ENCODE measurements at places on chromosomes 6 and 20. TPM values are rescaled to one million over a fixed set of nuclear protein-coding genes. Genes with fewer than 3 reads are reported as not detected.

- no peak for DNase-seq
These were observed 109.8 kb downstream of the UBE3D start for GRCh38 chr6:82955841-82956240.

GRCh38 chr20:45305262-45305661 is 1.4 kb upstream of the RBPJL start:
- no peak for DNase-seq

- DNase-seq = no peak
These were observed 704.3 kb downstream of the EPM2A start for GRCh38 chr6:145031001-145031400.

DNA sequence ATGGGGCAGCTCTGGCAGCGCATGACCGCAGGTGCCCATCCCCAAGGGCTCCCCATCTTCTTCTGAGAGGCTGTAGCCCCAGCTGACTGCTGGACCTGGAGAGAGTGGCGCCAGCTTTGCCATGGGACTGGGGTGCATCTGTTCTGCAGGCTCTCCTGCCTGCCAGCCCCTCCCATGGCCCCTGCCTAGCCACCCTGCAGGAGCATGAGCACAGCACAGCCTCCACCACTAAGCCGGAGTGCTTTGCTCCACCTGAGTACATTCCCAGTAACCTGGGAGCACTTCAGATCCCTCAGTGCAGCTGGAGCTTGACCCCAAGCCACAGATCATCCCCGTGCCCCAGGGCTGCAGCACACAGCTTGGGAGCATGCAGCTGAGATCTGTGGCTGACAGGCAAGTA is 16.0 kb downstream of the DEFB125 start:
- no peak for DNase-seq

DNA sequence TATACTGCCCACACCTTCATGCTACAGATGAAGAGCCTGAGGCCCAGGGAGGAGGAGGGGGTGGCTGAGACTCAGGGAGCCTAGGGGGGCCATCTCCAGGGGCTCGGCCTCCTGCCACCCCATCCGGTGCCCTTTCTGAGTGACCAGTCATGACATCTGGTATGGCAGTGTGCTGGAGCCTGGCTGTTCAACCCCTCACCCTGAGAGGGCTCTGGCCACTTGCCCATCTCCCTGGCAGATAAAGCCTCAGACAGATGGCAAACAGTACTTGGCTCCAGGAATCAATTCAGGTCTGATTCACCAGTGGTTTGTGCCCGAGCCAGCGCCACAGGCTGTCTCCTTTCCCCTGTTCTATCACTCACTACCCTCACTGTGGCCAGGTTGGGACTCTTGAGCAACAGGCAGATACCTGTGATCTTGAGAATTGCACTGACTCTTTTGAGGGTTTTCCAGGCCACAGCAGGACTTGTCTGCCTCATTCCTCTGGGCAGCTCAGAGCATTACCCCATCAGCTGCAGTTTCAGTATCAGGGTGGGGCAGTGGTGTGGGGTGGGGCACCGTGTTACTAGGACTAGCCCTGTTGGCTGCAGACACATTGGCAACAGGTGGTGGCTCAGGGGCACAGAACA is 22.8 kb downstream of the SRSF3 start:
- no peak for DNase-seq

CST3 gene
- total RNA-seq = 0.62 TPM

DNA sequence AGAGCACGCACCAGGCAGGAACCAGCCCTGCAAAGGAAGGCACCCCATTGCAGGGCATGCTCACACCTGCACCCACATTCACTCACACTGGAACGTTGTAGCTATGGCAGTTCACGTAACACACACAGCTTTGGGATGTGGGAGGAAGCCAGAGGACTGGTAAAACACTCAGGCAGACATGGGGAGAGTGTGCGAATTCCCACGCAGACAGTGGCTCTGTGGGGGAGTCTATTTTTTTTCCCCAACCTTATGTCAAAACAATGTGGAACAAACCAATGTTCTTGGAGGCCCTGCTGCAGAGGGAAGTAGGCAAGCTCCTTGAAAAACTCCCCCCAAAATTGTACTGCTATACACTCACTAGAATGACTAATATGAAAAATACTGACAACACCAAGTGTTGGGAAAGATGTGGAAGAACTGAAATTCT is 91.0 kb downstream of the PPP1R14C start:
- no peak for DNase-seq

DDX43 gene
- 0.39 TPM for total RNA-seq

- no peak for DNase-seq
These were observed 636 bp downstream of the RTF2 start for GRCh38 chr20:56469077-56469449.

ANKRD66 gene
- total RNA-seq = not detected

GRCh38 chr6:147207351-147207750 is 3.1 kb downstream of the STXBP5 start:
- no peak for DNase-seq

DNA sequence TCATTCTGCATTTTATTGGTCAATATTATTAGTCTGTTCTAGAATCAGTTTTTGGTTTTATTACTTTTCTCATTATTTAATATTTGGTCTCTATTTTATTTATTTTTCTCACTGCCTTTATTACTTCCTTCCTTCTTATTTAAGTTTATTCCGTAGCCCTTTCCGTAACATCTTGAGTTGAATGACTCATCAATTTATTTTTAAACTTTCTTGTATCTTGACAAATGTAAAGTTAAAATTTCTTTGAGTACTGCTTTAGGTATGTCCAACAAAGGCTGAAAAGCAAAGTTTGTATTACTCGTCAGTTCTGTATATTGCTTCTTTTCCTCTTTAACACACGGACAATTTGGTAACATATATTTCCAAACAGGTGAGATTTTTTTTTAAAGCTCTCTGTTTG is 192.0 kb downstream of the CD109 start:
- DNase-seq = no peak

GRCh38 chr6:90599151-90599550 is 12.3 kb upstream of the MAP3K7 start:
- no peak for DNase-seq

DNA sequence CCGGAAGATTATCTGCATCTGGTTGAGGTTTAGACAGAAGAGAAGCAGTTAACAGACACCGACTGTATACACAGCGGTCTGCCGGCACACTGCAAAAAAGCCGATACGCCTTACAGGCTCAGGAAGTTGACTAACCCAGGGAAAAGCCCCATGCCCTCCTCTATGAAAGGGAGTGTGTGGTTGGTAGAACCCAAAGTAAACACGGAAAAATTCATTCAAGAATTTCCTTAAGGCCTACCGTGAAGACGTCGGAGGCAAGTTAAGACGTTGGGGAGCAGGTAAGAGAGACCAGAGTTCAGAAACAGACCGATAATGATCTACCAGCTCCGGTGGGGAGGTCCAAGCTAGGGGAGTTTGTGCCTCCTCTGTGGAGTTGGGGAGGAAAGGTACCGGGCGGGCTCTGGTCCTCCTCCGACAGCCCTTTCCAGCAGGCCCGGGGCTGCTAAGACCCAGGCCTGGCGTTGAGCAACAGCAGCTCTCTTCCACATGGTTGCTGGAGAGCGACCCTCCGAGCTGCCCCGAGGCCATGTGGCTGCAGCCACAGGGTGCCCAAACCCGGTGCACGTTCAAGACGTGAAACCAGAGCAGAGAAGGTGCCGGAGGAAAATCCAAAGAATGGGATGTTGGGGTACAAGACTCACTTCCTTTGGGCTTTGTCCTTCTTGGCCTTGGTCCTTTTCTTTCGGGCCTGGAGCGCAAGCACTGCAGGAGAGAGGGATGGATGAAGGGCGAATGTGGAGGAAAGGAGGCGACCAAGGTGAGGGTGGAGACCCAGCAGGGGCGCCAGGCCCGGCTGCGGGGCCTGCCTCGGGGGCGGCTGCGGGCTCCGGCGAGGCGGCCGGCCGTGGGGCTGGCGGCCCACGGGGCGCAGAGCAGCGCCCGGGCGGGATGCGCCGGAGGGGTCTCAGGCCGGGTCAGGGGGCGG is 809 bp downstream of the SRPK1 start:
- DNase-seq = peak; percentile 41

DNA sequence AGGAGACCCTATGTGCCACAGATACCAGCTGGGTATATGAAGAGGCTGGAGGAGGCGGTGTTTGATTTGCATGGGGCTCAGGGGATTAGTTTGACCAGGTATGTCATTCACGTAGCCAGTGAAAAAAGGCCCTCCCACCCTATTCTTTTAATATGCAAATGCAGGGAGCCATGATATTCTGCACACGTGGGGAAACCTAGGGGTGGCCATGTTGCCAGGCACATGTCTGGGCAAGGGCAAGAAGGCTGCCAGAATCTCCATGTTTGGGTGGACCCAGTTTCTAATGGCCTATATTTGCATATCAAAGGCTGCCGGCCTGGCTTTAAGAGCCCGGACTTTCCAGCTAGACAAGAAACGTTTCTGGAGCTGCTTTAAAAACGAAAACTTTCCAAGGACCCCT is 60.4 kb downstream of the SOX4 start:
- no peak for DNase-seq

DNA sequence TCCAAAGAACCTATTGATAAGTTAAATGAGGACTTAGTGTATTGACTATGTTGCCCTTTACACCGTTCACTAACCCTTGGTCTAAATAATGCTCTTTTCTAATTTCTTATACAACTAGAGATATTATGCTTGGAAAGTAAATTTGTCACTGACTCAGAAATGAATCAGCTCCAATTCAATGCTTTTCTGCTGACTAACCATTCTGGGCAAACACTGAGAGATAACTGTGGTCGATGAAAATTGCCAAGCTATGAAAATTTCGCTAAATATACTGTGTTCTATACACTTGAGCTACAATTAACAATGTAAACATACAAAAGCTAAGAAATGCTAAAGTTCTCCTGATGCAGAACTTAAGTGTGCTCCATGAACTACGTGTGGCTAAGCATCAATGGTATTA is 23.1 kb upstream of the FBXO9 start:
- no peak for DNase-seq

GRCh38 chr20:58111310-58112016 is 117.0 kb downstream of the ANKRD60 start:
- no peak for DNase-seq

- DNase-seq = no peak
These were observed 58.7 kb downstream of the UTRN start for GRCh38 chr6:144343701-144344428.
